DMS 273 treated with DMSO at 0.1 percent for 48 hours (cell line): ENCODE measurements at places on chromosomes 13 and 19.
A peak's percentile ranks its signal among the peaks of the same experiment; 100 is the strongest.

- DNase-seq, result no peak
Measured at GRCh38 chr19:3944018-3944721, 11.3 kb downstream of the NMRK2 start.

- DNase-seq, result no peak
Measured at GRCh38 chr19:41501854-41502253, 58.9 kb downstream of the ERICH4 start.

DNA sequence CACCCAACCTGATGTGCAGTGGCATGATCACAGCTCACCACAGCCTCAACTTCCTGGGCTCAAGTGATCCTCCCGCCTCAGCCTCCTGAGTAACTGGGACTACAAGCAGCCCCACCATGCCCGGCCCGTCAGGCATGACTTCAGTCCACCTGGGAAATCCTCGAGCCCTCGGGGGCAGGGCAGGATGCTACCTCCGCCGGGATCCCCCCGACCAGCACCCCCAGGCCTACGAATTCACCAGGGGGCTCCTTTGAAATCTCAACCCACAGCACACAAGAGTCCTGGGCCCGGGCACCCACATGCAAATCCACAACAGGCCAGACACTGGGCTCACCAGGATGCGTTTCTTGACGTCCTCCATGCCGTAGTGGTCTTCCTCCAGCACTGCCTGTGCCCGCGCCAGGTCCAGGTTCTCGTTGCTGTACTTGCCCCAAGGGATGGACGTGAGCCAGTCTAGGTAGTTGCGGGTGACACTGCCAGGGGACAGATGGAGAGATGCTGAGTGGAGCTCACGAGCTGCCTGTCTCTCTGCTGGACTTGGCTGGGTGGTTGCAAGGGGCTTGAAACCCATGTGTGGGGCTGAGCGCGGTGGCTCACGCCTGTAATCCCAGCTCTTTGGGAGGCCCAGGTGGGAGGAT is 10.5 kb downstream of the RPL36 start:
- DNase-seq, result no peak

GRCh38 chr13:29532116-29532515 is 63.4 kb downstream of the SLC7A1 start:
- DNase-seq, result no peak

- DNase-seq, result no peak
Measured at GRCh38 chr13:27962982-27963381, 6.1 kb downstream of the CDX2 start.

- no peak for DNase-seq
Measured at GRCh38 chr13:45229172-45229571, 28.3 kb upstream of the KCTD4 start.

GRCh38 chr13:20131057-20131832 is 29.6 kb downstream of the GJA3 start:
- no peak for DNase-seq

DNA sequence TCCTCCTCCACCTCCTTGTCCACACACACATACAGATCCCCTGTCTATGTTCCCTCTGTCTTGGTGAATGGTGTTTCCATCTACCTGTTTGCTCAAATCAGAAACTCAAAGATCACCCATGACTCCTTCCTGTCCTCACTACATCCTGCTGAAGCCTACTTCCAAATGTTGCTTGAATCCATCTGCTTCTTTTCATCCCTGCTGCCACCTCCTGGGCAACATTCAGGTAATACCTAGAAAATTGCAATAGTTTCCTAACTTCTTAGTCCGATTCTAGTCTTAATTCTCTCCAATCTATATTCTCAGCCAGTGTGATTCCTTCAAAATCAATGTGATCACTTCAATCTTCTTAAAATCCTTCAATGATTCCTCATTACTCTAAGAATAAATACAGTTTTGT is 155.5 kb upstream of the STARD13 start:
- no peak for DNase-seq

GRCh38 chr13:93377196-93377595 is 150.6 kb downstream of the GPC6 start:
- DNase-seq, result no peak

- no peak for DNase-seq
Measured at GRCh38 chr13:24033527-24034302, 126.8 kb upstream of the SPATA13 start.

GRCh38 chr19:34269968-34270621 is 15.7 kb downstream of the GARRE1 start:
- DNase-seq, result no peak

DNA sequence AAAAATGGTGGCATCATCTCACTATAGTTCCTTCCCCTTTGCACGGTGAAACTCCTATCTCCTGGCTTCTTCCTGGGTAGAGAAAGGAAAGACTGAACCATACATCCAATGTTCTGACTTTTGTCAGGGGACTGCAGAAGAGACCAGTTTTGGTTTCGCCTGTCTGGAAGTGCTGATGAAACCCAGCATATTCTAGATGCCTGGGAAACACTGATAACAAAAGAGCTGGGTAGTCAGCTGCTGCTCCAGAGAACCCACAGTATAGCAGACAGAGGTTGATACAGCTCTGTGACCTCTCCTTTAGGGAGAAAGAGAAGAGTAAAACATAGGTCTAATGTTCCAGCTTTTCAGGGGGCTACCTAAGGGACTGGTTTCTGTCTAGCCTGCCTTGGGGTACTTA is 695.3 kb downstream of the DIAPH3 start:
- DNase-seq, result no peak

- DNase-seq, result no peak
Measured at GRCh38 chr13:31476266-31476665, 263.1 kb upstream of the RXFP2 start.

GRCh38 chr13:85379433-85379832 is 419.8 kb downstream of the SLITRK6 start:
- DNase-seq, result no peak

- DNase-seq, result no peak
Measured at GRCh38 chr13:47903836-47904235, 97.2 kb downstream of the SUCLA2 start.

DNA sequence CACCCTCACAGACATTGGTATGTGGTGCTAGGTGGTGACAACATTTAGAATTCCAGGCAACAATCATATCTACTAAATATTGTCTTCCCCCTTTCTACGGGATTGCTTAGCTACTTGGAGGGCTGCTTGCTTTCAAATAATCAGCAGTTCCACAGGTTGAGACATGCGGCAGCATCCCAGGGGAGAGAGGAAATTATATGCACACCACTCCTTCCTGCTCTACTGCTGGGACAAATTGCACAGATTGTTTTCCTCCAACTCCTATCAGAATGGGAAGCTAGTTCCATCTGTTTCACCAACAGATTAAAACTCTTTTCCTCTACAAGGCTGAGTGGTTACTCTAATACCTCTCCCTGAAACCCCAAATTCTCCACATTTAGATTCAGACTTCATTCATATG is 275.4 kb downstream of the DNAJC15 start:
- DNase-seq, result peak; percentile 89

DNA sequence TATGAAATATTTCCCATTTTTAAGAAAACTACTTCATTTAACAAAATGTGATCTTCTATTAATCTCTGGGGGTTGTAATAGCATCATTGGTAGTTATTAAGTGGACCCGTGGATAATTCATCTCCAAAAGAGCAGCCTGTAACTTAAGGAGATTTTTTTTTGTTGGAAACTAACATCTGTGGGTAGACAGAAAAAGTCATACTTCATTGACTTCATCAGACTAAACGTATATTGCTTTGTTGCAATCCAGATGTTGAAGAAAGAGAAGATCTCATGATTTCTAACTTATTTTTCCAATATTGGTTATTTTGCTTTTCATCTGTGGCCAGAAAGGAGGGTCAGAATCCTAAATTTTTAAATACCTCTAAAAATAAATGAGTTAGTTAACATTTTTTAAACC is 296.5 kb upstream of the MIR17HG start:
- DNase-seq, result no peak

DNA sequence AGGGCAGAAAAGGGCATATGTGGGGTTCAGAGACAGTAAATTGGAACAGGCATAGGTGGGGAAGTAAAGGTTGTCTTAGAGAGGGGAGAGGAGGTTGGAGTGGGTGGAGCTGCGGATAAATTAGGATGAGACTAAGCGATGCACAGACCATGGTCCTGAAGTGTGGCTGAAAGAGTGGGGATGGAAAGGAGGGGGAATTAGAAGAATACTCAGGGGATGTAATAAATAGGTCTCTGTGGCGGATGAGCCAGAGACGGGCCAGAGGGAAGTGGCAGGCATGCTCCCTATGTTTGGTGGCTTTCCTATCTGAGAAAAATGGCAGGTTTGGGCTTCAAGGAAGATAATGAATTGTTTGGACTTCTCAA is 123.4 kb downstream of the OLFM4 start:
- no peak for DNase-seq

- DNase-seq, result no peak
Measured at GRCh38 chr13:80276371-80277289, 64.3 kb downstream of the SPRY2 start.

DNA sequence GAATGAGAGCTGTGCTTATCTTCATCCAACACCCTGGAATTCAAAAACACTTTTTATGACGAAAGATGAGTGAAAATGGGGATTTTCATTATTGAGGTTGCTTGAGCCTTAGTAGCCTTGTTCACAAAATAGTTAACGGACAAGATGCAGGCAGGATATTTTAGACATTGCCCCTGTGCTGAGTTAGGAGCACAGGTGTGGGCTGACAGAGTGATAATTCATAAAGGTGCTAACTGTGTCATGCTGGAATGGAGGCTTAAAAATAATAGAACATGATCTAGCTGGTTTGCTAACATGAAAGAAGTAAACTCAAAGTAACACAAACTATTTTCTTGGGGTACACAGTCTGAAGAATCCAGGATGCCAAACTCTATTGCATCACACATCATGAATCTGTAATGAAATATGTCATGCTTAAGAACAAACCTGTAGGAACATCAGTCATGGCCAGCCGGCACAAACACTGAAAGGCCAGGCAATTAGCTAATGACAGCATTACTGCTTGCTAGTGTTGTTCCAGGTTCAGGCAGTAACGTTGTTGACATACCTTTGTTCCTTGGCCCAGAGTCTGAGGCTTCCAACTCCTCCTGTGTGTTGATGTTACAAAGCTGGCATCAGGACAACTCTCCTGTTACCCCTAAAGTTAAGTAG is 55.3 kb downstream of the FRY start:
- no peak for DNase-seq

DNA sequence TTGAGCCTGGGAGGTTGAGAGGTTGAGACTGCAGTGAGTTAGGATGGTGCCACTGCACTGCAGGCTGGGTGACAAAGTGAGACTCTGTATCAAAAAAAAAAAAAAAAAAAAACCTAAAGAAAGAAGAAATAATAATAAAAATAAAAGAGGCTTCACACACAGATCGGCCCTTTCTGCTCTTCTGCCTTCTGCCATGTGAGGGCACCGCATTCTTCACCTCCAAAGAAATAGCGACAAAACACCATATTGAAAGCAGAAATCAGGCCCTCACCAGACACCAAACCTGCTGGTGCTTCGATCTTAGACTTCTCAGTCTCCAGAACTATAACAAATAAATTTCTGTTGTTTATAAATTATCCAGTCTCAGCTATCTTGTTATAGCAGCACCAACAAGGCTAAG is 3.0 kb downstream of the ZNF649 start:
- DNase-seq, result no peak

DNA sequence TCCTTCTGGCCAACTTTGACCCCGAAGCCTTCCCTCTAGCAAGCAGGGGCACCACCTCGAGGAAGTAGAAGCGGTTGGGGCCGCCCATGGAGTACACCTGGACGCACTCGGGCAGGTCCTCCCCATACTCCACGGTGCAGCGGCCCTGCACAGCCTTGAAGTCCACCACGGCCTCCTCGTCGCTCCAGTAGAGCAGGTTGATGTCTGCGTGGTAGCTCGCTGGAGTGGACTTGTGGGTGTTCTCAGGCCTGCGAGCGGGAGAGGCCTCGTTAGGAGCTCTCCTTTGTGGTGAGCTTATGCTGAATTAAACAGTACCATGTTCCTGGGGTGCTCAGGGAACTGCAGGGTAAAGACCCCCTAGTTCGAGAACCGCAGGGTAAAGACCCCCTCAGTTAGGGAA is 22.3 kb upstream of the EIF3G start:
- no peak for DNase-seq

DNA sequence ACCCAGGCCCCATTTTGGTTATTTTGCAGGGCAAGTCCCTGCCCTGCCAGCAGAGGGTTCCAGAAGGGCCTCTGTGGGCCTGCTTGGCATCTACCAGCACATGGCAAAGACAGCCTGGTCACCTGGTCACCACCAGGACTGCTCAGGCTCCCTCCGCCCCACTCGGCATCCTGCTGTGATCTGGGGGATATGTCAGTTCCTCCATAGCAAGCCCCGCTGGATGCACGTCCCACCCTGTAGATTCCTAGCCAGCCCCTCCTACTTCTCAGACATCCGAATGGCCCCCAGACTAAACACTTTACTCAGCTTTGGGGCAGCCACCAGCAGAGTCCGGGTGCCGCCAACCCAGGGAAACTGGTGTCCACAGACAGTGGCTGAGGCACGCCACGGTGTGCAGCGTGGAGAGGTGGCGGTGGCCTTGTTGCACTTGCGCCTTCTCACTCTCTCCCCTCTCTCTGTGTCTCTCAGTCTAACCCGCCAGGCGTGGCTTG is 31.8 kb upstream of the USE1 start:
- no peak for DNase-seq

DNA sequence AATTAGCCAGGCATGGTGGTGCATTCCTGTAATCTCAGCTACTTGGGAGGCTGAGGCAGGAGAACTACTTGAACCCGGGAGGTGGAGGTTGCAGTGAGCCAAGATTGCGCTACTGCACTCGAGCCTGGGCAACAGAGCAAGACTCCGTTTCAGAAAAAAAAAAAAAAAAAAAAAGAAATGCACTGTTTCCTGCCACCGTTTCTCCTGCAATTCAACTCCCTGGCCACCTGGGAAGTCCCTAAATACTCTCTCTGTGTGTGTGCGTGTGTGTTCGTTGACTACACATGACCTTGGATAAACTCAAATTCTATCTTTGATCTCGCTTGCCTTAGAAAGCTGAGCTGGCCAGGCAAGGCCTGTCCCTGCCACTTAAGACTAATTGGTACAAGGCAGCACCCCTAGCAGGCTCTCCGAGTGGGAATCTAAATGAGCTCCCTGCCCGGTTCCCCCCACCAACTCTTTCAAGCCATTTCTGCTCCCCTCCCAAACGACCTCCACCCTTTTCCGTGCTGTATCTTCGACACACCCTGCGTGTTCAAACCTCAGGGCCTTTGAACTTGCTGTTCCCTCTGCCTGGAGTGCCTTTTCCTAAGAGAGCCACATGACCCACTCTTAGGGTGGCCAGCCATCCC is 5.2 kb upstream of the BCAT2 start:
- no peak for DNase-seq

- DNase-seq, result no peak
Measured at GRCh38 chr19:47032171-47032811, 12.7 kb downstream of the NPAS1 start.

- DNase-seq, result no peak
Measured at GRCh38 chr13:60135344-60135743, 28.4 kb downstream of the DIAPH3 start.

DNA sequence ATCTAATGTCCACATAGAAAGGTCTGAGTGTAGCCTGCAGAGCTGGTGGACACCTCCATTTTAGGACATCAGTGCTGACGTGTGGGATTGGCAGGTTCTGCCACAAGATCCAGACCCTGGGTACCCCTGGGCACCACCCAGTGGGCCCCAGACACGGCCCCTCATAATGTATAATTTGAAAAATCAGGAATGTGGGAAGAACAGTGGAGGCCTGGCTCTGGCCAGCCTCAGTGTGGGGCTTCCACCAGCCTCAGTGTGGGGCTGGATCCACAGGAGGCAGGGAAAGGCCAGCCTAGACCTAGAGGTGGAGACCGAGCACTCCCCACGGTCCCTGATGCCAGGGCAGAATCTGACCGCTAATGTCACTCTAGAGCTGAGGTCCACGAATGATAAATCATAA is 150.7 kb upstream of the SOX1 start:
- DNase-seq, result no peak

- no peak for DNase-seq
Measured at GRCh38 chr13:50123515-50123861, 108.2 kb downstream of the KCNRG start.

GRCh38 chr19:4764393-4764660 is 27.2 kb upstream of the FEM1A start:
- DNase-seq, result no peak
